IPS DF 19.7 (cell line): ENCODE measurements at places on chromosomes 1 and 21.

DNA sequence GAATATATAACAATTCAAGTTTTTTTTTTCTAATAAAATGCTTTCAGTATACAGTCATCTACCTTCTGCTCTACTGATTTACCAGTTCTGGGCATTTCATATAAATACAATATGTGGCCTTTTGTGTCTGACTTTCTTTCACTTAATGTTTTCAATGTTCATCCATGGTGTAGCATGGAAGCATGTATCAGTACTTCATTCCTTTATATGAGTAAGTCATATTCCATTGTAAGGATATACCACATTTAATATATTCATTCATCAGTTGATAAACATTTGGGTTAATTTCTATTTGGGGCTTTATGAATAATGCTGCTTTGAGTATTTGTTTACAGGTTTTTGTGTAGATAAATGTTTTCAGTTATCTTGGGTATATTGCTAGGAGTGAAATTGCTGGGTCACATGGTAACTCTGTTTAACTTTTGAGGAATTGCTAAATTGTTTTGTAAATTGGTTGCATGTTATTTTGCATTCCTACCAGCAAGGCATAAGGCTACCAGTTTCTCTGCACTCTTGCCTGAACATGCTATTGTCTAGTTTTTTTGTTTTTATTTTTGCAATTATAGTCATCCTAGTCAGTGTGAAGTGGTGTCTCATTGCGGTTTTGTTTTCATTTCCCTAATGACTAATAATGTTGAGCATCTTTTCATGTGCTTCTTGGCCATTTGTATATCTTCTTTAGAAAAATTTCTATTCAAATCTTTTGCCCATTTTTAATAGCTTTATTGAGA is 206.1 kb downstream of the TM2D1 start:
- DNase-seq = no peak

GRCh38 chr21:25640202-25640942 is 1.3 kb downstream of the JAM2 start:
- no peak for DNase-seq

DNA sequence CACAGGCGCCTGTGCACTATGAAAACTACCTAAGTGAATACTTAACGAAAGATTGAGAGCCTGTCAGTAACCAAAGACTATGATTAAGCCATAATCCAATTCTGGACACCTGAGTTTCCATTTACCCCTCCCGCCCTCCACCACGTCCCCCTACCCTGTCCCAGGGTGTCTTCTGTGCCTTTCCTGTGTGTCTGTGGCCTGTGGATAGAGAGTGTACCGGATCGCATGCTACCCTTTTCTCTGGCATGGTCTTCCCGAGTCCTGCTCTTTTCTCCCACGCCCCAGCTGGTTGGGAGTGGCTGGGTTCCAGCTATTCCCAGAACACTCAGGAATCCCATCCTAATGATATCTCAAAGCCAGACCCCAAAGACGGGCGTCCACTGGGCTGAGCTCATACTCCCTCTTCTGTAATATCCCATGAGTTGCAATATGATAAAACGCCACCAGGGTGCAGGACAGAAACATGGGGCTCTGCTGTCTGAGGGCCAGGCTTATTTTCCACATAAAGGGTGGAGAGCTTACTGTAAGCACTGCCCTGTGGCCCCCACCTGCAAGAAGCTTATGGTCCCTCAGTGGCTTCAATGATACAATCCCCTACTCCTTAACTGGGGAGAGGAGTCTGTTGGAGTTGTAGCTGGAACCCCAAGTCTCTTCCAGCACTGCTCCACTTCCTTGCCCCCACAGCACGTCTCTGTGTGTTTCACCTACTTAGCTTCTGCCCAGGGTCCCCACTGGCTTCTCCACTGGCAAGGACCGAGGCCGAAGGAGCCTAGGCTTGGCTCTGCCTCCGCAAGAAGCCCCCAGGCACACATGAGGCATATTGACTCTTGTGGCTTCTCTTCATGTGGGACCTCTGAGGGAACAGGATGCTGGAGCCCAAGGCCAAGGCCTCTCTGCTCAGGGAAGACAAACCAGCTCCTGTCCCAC is 17.6 kb upstream of the ALX3 start:
- no peak for DNase-seq

GRCh38 chr1:205711105-205712048 is 31.1 kb upstream of the SLC45A3 start:
- no peak for DNase-seq

- no peak for DNase-seq
Observed at GRCh38 chr1:212377644-212378043, 37.0 kb downstream of the PACC1 start.

- no peak for DNase-seq
Observed at GRCh38 chr1:183315991-183316758, 102.0 kb downstream of the NMNAT2 start.
